Stimulated activated CD4-positive, alpha-beta T cell treated with anti-CD3 and anti-CD28 coated beads, Interleukin-12 subunit alpha, Interleukin-12 subunit beta, amount 100 ng/mL, for 48 hours (primary cell): ENCODE measurements at places on chromosomes 12 and 14.

DNA sequence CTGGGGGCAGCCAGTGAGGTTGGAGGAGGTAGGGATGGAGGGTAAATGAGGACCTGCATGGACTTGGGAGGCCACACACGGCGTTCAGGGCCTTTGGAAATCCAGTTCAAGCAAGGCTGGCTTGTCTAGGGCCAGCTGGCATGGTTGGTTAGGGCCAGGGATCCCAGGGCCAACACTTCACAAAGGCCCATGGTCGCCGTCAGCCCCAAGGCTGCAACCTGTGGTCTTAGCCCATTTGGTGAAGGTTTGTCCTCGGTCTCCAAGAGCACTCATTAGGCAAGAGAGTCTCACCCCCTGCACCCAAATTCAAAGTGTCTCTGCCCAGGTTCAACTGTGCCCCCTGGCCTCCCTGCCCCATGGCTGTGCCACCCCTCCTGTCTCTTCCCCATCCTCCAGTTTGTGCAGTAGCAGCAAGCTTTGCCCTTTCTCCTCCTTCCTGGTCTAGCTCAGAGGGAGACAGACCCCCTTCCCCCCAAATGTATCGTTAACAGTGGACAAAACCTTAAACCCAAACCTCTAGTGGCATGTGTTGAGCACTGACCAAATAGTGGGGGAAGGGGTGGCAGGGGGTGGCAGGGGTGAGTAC is 94.1 kb downstream of the NINJ2 start:
- no peak for DNase-seq

GRCh38 chr12:3928538-3929184 is 55.5 kb upstream of the PARP11 start:
- DNase-seq = no peak

DNA sequence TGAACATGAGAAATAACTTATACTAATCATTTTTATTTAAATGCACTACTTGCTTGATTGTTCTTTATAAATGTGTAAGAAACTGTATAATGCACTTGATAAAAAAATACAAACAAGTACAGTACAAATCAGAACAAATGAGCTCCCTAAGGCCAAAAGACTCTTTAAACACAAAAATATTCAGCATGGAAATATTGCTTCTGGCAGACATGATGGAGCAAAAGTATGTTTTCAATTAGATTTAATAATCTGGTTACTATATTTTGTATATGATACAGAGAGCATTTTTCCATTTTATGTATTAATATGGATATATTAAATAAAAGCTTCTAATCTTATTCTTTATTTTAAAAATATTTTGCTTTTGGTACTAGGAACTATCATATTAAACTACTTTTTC is 800.2 kb upstream of the LRFN5 start:
- no peak for DNase-seq

GRCh38 chr14:38339696-38340095 is 83.8 kb upstream of the CLEC14A start:
- DNase-seq = no peak

GRCh38 chr12:128843538-128843937 is 9.7 kb upstream of the GLT1D1 start:
- DNase-seq = no peak

- no peak for DNase-seq
Measured at GRCh38 chr12:19454837-19455236, 15.5 kb downstream of the AEBP2 start.

- no peak for DNase-seq
Measured at GRCh38 chr12:30687265-30687986, 8.2 kb downstream of the IPO8 start.

DNA sequence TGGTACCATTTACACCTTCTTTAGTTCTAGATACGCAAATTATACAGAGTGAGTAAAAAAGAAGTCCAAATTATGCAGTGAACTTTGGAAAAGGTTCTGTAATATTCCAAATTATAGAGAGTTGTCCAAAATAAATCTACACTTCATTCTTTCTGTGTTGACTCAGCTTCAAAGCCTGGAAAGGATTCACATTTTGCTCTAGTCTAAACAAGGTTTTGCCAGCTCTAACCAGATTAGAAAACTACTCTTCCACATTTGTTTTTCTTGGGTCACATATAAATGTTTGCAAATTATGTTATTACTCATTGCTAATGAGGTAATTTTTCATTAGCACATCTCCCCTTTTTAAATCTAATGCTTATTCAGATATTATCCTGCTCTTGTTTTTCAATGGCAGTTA is 1562.4 kb upstream of the SEL1L start:
- no peak for DNase-seq

- no peak for DNase-seq
Measured at GRCh38 chr12:131984334-131984733, 34.6 kb downstream of the EP400 start.

DNA sequence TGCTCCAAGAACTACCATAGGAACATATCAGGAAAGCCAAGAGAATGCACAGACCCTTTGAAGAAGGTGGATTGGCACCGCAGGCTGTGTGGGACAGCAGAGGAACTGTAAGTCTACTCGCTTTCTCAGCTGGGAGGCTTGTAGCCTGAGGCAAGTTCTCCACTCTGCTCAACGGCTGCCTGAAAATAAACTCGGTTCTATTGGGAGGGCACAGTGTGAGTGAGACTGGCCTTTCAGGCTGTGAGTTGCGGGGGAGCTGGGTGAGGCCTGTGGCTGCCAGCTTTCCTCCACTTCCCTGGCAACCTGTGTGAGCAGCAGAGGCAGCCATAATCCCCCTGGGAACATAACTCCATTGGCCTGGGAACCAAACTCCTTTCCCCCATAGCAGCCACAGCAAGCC is 132.1 kb downstream of the ANKS1B start:
- no peak for DNase-seq

DNA sequence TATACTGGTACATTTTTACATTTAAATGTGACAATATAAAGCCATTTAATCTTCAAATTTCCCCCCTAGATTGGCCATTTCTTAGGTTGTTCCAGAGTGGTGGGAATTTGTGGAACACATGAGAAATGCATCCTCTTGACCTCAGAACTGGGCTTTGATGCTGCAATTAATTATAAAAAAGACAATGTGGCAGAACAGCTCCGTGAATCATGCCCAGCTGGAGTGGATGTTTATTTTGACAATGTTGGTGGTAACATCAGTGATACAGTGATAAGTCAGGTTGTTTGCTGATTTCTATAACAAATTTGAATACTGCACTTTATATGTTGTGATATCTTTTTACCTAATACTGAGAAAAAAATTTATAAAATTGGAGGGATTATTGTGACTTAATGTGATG is 7.6 kb upstream of the ZNF410 start:
- DNase-seq = no peak

- DNase-seq = no peak
Measured at GRCh38 chr12:116215023-116215422, 62.5 kb downstream of the MED13L start.
